KBM-7 (cell line): ENCODE measurements at places on chromosomes 16 and 17.

GRCh38 chr17:76973040-76973439, 104.8 kb downstream of the MGAT5B start:
- DNase-seq, result no peak

DNA sequence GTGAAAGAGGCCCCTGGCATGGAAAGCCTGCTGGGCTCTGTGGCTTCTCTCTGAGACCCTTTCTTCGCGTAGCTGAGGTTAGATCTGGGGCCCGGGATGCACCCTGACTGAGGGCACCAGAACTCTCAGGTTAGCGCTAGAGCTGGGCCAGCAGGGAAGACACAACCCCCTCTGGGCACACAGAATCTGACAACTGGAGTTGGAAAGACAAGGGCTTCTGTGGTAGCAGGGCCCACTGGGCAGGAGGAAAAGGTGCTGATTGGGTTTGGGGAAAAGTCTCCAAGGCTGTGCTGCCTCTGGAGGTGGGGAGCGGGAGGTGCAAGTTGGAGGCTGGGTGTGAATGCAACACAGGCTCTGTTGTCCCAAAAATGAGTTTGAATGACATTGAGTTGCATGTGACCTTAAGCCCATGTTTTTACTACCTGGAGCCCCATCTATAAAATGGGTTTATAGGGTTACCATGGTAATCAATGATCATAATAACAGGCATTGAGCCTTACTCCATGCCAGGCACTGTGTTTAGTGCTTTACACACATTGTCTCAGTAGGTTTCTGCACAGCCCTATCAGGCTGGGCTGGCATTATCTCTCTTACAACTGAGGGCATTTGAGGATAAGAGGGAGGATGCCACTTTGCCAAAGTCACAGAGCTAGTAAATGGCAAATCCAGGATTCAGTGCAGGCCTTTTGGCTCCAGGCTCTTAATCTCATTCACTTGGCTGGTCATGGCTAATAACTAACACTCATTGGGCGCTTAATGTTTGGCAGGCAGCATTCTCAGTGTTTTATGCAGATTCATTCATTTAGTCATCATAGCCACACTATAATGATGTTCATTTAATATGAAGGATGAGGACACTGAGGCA, 9.5 kb upstream of the IGFBP4 start:
- DNase-seq, result peak; percentile 39

GRCh38 chr17:79393358-79394052, 217.3 kb downstream of the RBFOX3 start:
- peak; percentile 69 for DNase-seq

GRCh38 chr16:14013571-14014283, 57.4 kb upstream of the MRTFB start:
- no peak for DNase-seq

DNA sequence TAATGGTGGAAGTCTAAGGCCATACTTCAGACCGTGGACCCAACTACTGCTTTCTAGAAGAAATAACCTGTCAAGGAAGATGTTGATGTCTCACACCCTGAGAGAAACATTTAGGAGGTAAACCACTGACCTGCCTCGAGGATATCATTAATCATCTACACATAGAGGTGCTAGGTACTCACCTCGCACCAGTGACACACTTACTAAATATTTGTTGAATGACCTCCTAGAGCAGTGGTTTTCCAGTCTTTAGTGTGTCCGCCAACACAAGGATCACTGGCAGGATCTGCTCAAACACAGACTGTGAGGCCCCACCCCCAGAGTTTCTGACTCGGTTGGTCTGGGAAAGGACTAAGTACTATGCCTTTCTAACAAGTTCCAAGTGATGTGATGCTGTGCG, 197.4 kb upstream of the CACNG5 start:
- DNase-seq, result no peak

- DNase-seq, result no peak
Observed at GRCh38 chr16:87918866-87919680, 17.3 kb downstream of the CA5A start.

DNA sequence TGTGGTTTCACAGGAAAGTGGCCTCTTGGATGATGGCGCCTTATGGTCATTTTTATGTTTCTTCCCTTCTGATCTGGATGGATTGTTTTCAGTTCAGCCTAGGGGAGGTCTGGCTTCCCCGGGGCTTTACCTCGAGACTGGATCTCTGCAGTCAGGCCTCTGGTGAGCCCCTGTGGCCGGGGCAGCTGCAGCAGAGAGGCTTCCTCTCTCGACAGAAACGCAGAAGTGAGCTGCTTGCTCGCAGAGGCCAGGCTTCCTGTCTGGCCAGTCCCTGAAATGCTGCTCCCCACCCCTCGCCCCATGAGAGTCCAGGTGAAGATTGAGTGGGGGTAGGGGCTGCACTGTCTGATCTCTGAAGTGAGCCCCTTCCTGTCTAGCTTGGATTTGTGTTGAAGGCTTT, 44.0 kb downstream of the PLCG2 start:
- DNase-seq, result peak; percentile 85

DNA sequence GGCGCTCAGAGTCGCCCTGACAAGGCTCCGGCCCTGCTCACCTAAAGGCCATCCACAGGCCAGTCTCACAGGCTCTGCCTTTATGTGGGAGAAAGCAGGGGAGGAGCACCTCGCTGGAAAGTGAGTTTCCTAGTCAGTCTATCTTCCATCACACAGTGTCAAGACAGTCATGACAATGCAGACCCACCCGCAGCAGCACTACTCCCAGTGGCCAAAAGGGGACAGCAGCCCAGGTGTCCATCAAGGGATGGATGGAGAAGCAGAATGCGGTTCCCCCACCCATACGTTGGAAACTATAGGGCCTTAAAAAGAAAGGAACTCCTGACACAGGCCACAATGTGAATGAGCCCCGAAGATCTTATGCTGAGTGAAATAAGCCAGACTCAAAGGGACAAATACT, 226.8 kb downstream of the ENGASE start:
- DNase-seq, result no peak

- DNase-seq, result no peak
Observed at GRCh38 chr16:13291591-13292333, 390.4 kb downstream of the SHISA9 start.

DNA sequence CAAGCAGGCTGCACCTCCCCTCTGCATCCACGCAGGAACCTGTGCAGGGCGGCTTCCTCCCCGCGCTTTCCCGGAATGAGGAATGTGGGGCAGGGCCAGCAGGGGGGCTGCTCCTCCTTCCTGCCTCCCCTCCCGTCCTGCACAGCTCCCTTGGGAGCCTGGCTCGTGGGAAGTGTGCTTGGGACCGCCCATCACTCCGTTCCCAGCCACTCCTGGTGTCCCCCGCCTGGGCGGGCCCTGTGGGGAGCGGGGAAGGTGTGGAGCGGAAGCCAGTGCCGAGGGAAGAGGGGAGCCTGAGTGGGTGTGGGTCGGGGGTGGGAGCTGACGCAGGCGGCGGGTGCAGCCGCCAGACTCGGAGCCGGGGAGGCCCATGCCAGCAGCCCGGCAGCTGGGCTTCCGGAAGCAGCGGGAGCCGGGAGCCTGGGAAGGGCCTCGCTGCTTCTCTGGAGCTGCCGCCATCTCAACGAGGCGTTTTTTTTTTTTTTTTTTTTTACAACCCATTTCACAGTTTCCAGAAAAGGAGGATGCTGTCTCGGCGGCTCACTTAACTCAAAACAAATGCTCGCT, 24.1 kb downstream of the BAHCC1 start:
- DNase-seq, result no peak

GRCh38 chr16:79587897-79588296, 12.6 kb downstream of the MAF start:
- no peak for DNase-seq

GRCh38 chr17:29577385-29578211, 9.1 kb downstream of the TP53I13 start:
- DNase-seq, result no peak

GRCh38 chr16:7271486-7271885, 61.2 kb upstream of the RBFOX1 start:
- no peak for DNase-seq

DNA sequence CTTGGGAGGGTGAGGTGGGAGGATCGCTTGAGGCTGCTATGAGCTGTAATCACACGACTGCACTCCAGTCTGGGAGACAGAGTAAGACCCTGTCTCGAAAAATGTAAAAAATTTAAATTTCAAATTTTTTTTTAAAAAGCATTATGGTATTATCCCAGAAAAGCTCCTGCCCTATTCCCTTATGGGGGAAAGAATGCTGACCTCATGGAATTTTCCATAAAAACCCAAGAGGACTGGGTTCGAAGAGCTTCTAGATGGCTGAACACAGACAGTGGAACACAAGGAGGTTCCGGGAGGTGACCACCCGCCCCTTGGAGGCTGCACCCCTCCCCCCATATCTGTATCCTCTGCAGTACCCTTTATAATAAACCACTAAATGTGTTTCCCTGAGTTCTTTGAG, 4.0 kb downstream of the EIF4A3 start:
- DNase-seq, result no peak

DNA sequence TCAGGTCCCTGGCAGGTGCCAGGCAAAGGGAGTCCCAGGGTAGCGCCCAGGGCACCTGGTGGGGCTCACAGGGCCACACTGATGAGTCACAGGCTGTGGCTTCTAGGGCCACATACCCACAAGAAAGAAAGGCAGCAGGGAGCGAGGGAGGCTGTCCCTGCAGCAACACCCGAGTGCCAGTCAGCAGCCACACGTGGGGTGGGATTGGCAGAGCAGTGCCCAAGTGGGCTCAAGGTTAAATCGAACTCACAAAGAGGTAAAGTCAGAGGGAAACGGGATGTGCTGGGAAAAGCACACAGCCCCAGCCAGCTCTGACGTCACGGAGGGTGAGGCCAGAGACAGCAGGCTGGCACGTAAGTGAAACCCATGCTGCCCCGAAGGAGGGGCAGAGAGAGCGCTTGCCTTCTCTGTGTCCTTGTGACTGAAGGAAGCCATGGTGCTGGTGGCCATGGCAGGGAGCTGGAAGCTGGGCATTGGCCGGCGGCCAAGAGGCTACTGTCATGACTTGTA, 33.8 kb downstream of the FA2H start:
- no peak for DNase-seq

GRCh38 chr16:71357681-71358080, 842 bp upstream of the CALB2 start:
- no peak for DNase-seq

GRCh38 chr16:73019457-73020362, 28.2 kb downstream of the ZFHX3 start:
- no peak for DNase-seq

DNA sequence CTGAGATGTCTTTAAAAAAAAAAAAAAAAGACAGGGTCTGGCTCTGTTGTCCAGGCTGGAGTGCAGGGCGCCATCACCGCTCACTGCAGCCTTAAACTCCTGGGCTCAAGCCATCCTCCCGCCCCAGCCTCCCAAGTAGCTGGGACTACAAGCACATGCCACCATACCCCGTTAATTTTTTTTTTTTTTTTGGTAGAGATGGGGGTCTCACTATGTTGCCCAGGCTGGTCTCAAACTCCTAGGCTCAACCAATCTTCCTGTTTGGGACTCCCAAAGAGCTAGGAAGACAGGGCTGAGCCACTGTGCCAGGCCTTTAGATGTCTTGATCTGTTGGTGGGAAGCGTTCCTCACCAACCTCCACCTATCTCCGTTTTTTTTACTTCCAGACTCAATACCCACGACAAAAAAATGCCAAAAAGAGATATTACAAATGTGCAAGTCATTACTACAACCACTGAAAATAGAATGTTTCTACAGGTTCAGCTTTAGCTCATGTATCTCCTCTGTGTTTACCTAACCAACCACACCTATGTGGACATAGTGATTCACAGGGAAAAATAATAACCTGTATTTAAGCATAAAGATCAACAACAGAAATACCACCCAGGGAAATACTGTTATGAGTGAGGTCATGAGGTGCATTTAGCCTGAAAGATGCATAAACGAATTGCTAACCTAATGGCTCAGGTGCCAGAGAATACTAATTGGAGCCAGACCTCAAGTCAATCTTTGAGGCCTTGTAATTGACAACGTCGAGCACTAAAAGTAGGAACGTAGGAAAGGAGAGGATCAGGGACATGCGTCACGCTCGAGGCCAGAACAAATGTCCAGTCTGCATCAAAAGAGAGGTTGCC, 22.6 kb downstream of the NACA2 start:
- DNase-seq, result no peak

GRCh38 chr17:83062818-83063671, 16.4 kb upstream of the METRNL start:
- DNase-seq, result no peak

- DNase-seq, result no peak
Observed at GRCh38 chr17:7041607-7042500, 2.0 kb downstream of the SLC16A11 start.

DNA sequence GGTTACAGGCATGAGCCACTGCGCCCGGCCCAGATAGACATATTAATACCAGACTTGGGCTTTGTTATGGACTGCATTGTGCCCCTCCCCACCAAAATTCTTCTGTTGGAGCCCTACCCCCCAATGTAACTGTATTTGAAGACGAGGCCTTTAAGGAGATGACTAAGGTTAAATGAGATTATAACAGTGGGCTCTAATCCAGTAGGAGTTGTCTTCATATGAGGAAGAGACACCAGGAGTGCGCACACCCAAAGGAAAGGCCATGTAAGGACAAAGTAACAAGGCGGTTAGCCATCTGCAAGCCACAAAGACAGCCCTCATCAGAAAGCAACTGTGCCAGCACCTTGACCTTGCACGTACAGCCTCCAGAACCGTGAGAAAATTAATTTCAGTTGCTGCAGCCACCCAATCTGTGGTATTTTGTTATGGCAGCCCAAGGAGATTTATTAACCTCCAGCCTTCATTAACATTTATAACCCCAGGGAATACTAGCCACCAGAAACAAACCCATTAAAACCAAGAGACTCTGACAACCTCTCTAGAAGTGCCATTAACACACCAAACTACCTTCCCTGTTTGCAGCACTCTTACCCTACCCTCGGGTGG, 107.6 kb downstream of the TTC19 start:
- DNase-seq, result no peak

GRCh38 chr16:52758473-52758855, 211.5 kb upstream of the TOX3 start:
- no peak for DNase-seq
